Foreskin melanocyte (primary cell): ENCODE measurements at places on chromosomes 7 and 10.

- peak; percentile 31 for DNase-seq
Observed at GRCh38 chr7:5528071-5528814, 104.6 kb upstream of the TNRC18 start.

GRCh38 chr10:55476129-55476528 is 675.1 kb upstream of the PCDH15 start:
- DNase-seq = peak; percentile 43

- no peak for DNase-seq
Observed at GRCh38 chr7:104652434-104652833, 324.0 kb downstream of the LHFPL3 start.

GRCh38 chr10:110444004-110444337 is 53.7 kb upstream of the DUSP5 start:
- no peak for DNase-seq

- no peak for DNase-seq
Observed at GRCh38 chr10:79038841-79039201, 29.9 kb upstream of the ZMIZ1 start.

DNA sequence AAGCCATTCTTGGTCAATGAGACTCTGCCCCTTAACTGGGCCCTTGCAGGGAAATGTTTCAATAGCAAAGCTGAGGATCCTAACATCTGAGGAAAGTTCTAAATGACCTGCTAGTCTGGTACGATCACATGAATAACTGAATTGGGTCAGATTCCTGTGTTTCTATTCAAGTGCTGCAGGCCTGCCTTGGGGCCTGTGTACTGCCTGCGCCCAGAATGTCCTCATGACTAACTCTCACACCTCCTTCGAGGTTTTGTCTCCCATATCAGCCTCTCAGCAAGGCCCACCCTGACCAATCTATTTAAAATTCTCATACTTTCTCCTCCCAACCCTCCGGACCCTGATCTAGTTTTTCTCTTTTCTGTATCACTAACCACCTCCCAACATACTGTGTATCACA is 4.4 kb downstream of the JAZF1 start:
- no peak for DNase-seq

GRCh38 chr7:90025771-90026170 is 128.5 kb upstream of the STEAP1 start:
- no peak for DNase-seq
